ENCODE measurements at places on chromosomes 2 and 18. TPM values are rescaled to one million over a fixed set of nuclear protein-coding genes. Genes with fewer than 3 reads are reported as not detected.

Gene BCL11A
- 10.3 TPM for total RNA-seq

Gene SRD5A2
- not detected for total RNA-seq

Gene ACTG2
- 37.9 TPM for total RNA-seq

Gene DSG1
- total RNA-seq, result not detected

Gene SCN3A
- total RNA-seq, result 2.1 TPM

Gene VWC2L
- total RNA-seq, result not detected

Gene CFC1
- 0.38 TPM for total RNA-seq

Data from upper lobe of right lung (tissue), 1 donor.